Right lobe of liver (tissue), 6 donors: ENCODE measurements at places on chromosomes 4 and X. TPM values are rescaled to one million over a fixed set of nuclear protein-coding genes. Genes with fewer than 3 reads are reported as not detected.

- no peak overlapping the region for H3K4me3 ChIP-seq
- H3K4me1 ChIP-seq: no peaks in the 10 kb centered on the region
- DNase-seq: no peak
Observed at GRCh38 chrX:45872480-45872879, 671.8 kb upstream of the DIPK2B start.

DNA sequence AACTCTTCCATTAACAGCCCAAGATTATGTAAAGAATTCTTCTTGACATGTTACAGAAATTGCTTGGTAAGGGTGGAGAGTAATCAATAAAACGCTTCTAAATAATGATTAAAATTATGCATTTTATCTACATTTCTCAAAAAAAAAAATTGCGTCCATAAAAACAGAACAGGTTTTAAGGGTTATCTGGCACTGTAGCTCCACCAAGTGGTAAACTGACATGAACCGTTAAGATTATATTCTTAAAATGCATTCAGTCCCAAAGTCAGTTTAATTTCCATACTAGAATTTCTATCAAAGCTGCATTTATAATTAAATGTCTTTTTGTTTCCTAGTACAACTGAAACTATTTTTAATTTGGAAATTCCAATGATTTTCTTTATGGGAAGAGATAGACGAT is 214.0 kb upstream of the UGT8 start:
- no peaks in the 10 kb centered on the region for H3K4me1 ChIP-seq
- no peak overlapping the region for H3K4me3 ChIP-seq
- H3K27me3 ChIP-seq: no peaks in the 10 kb centered on the region
- no peak overlapping the region for H3K27ac ChIP-seq
- no peak for DNase-seq

DNA sequence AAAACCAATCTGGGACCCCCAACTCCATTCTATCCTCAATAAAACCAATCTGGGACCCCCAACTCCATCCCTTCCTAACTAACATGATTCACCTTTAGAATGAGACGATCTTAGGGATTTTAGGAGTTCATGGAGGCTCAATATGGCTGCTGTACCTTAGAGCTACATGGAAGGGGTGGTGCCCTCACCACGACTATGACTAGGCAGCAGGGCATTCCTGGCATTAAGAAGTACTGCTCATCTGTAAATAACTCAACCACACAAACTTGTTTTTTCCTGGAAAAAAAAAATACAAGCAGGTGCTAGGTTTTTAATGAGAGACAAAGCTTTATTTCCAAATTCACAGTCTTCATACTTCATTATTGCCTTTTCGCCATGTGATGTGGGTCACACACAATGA is 346.5 kb upstream of the FAT1 start:
- H3K27ac ChIP-seq: no peak overlapping the region
- H3K4me1 ChIP-seq: no peaks in the 10 kb centered on the region
- no peaks in the 10 kb centered on the region for H3K27me3 ChIP-seq
- no peaks in the 10 kb centered on the region for H3K36me3 ChIP-seq

DNA sequence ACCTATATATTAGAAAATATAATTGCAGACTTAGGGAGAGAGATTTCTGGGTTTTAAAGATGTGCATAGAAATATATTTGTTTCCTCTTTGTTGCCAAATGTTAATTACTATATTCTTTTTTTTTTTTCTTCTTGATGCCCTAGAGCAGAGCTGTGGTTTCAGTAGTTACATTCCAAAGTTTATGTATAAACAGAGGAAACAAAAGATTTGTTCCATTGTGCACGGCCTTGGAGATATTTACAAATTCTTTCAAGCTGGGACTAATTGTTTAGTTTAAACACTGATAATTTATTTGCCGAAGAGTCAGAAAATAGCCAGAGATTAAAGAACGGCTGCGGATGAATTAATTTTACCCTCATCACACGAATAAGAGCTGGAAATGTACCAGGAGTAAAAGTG is 85.1 kb downstream of the USP46 start:
- no peak overlapping the region for H3K27ac ChIP-seq
- H3K36me3 ChIP-seq: no peaks in the 10 kb centered on the region
- H3K27me3 ChIP-seq: no peaks in the 10 kb centered on the region
- DNase-seq: no peak
- no peaks in the 10 kb centered on the region for H3K4me1 ChIP-seq
- no peak overlapping the region for H3K4me3 ChIP-seq

DNA sequence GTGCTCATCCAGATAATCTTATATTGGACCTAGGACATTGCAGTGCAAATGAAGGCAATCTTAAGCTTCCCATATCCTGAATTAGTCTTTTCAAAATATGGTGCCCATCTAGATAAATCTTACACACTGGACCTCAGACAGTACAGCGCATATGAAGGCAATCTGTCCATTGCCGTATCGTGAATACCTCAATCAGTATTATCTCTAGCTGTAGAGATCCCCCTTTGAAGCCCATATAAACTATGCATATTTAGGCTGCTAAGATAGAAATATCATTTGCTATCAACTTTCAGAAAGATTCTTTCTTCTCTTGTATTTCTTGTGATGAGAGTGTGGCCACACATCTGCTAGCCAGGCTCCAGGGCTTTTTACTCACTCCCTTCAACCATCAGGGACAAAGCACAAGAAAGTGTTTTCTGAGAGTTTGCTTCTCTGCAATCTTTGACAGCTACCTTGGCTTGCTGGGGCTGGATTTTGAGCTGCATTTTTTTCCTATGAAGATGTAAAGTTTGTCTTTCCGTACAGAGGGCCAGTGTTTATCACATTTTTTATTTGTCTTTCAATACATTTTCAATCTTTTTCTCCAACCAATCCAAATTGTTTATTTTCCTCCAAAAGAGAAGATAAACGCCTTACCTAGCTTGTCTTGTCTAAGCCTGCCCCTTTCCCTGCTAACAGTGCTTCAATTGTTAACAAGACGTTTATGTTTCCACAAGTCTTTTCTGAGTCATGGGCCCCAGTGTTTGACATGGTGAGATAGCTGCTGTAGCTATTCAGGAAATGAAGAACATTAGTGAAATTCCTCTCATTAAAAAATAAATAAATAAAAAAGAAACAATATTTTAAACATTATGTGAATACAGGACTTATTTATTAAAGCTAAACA is 57.6 kb upstream of the FAT1 start:
- no peak for DNase-seq
- no peak overlapping the region for H3K27ac ChIP-seq
- H3K36me3 ChIP-seq: no peaks in the 10 kb centered on the region
- no peaks in the 10 kb centered on the region for H3K27me3 ChIP-seq

GRCh38 chr4:183130328-183131155 is 31.5 kb downstream of the WWC2 start:
- H3K4me3 ChIP-seq: no peak overlapping the region
- peak; percentile 83 for DNase-seq
- no peaks in the 10 kb centered on the region for H3K27me3 ChIP-seq
- H3K27ac ChIP-seq: peak overlapping the region; percentile 24
- H3K36me3 ChIP-seq: no peaks in the 10 kb centered on the region

DNA sequence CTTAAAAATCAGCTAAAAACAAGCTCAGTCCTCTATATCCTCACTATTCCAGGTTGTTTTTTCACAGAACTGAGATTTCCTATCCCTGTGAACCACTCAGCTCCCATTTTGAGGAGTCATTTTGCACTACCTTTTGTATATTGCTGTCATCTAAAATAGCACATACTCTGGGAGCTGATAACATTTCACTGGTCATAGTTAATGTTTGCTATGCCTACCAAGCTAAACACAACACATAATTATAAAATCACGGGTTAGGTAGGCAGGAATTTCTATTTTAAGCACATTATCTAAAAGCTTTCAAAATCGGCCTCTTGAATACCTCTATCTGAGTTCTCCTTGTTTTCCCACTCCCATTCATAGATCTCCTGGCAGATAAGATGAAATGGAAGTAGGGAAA is 882.0 kb upstream of the INTU start:
- H3K27ac ChIP-seq: no peak overlapping the region
- H3K4me1 ChIP-seq: no peaks in the 10 kb centered on the region
- no peak for DNase-seq
- no peak overlapping the region for H3K4me3 ChIP-seq

GRCh38 chrX:39676434-39676833 is 421.3 kb downstream of the BCOR start:
- H3K4me1 ChIP-seq: no peaks in the 10 kb centered on the region
- H3K27me3 ChIP-seq: no peaks in the 10 kb centered on the region
- DNase-seq: no peak
- no peak overlapping the region for H3K27ac ChIP-seq
- no peaks in the 10 kb centered on the region for H3K36me3 ChIP-seq

DNA sequence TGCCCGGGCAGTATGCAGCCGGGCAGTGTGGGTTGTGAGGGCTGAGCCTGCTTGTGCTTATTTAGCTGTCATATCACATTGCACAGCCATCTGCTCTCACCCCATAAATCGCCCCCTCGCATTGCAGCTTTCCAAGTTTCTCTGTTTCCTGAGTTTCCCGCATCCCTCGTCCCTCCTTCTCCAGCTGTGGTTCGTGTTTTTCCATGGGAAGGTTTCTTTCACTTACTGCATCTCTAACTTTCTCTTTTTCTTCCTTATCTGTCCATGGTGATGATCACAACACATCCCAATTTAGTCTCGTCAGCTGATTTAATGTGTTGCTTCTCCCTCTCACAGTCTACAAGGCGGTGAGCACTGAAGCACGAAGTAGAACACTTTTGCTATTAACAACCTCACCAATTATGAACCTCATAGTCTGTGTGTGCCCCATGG is 118.1 kb downstream of the ENPP6 start:
- no peak for DNase-seq
- no peak overlapping the region for H3K27ac ChIP-seq
- H3K4me1 ChIP-seq: no peaks in the 10 kb centered on the region
- H3K4me3 ChIP-seq: no peak overlapping the region
- H3K27me3 ChIP-seq: no peaks in the 10 kb centered on the region

DNA sequence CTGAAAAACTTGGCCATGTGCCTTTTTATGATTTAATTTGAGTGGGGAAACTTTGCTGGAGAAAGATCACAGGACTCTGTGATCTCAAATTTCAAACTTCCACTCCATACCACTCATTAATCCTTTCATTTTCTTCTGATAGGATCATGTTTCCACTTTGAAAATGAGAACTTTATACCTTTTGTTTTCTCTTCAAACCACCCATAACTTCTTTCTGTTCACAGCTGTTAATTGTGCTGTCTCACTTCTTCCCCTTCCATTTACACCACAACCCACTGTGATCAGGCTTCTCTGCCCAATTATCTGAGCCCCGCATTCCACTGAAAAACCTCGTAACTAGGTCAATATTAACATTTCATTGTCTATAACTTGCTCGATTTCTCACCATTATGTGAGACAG is 47.0 kb upstream of the ARSJ start:
- no peaks in the 10 kb centered on the region for H3K36me3 ChIP-seq
- no peak overlapping the region for H3K27ac ChIP-seq
- no peaks in the 10 kb centered on the region for H3K27me3 ChIP-seq
- no peak overlapping the region for H3K4me3 ChIP-seq

- no peak overlapping the region for H3K4me3 ChIP-seq
- no peak overlapping the region for H3K27ac ChIP-seq
- DNase-seq: peak; percentile 54
- no peaks in the 10 kb centered on the region for H3K4me1 ChIP-seq
Observed at GRCh38 chr4:8381814-8382581, 58.5 kb downstream of the ACOX3 start.

- no peak overlapping the region for H3K27ac ChIP-seq
- no peak for DNase-seq
- H3K4me3 ChIP-seq: no peak overlapping the region
- H3K27me3 ChIP-seq: no peaks in the 10 kb centered on the region
- no peaks in the 10 kb centered on the region for H3K36me3 ChIP-seq
Observed at GRCh38 chr4:14928035-14928434, 74.2 kb upstream of the CPEB2 start.

GRCh38 chrX:26597981-26598380 is 382.0 kb downstream of the MAGEB5 start:
- no peaks in the 10 kb centered on the region for H3K36me3 ChIP-seq
- no peaks in the 10 kb centered on the region for H3K27me3 ChIP-seq
- no peak overlapping the region for H3K27ac ChIP-seq
- no peaks in the 10 kb centered on the region for H3K4me1 ChIP-seq
- DNase-seq: no peak
- H3K4me3 ChIP-seq: no peak overlapping the region

- DNase-seq: no peak
- H3K4me3 ChIP-seq: no peak overlapping the region
- peaks cover 3% of the 10 kb centered on the region for H3K4me1 ChIP-seq
- H3K27me3 ChIP-seq: no peaks in the 10 kb centered on the region
Observed at GRCh38 chr4:57168982-57169381, 58.8 kb upstream of the IGFBP7 start.

DNA sequence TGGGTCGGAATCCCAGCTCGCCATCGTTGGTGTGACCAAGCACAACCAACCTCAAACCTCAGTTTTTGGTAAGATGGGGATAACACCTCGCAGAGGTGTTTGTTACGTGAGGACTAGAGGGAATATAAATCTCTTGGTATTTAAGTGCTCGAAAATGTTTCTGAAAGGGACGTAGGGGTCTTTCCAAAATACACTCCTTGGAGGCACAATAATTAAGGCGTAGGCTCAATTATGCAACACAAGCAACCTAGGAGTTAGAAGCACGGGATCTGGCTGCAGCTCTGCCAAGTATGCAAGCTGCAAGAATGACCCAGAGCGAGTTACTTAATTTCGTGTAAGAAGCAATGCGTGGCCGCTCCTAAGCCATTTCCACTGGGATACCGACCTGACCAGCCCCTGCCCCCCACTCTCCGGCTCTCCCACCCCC is 552 bp downstream of the ADH5 start:
- H3K4me3 ChIP-seq: peak overlapping the region; percentile 77
- no peaks in the 10 kb centered on the region for H3K27me3 ChIP-seq
- peak overlapping the region; percentile 96 for H3K27ac ChIP-seq

DNA sequence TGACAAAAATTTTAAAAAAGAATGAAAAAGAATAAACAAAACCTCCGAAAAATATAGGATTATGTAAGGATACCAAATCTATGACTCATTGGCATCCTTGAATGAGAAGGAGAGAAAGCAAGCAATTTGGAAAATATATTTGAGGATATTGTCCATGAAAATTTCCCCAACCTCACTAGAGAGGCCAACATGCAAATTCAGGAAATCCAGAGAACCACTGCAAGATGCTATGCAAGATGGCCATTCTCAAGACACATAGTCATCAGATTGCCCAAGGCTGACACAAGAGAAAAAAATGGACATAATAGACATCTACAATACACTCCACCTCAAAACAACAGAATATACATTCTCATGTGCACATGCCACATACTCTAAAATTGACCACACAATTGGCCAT is 135.9 kb upstream of the SPANXB1 start:
- peaks cover 3% of the 10 kb centered on the region for H3K27me3 ChIP-seq
- no peak overlapping the region for H3K4me3 ChIP-seq
- H3K27ac ChIP-seq: no peak overlapping the region
- no peaks in the 10 kb centered on the region for H3K4me1 ChIP-seq

TSPAN6 gene
- 39.3 TPM for total RNA-seq

MAGEA1 gene
- not detected for total RNA-seq

CXXC4 gene
- total RNA-seq: 0.87 TPM

USP27X gene
- 1.4 TPM for total RNA-seq

PRSS48 gene
- total RNA-seq: not detected

S100P gene
- 3.6 TPM for total RNA-seq

NPY5R gene
- 0.11 TPM for total RNA-seq
